ENCODE measurements at places on chromosomes 1 and 21.
A peak's percentile ranks its signal among the peaks of the same experiment; 100 is the strongest.

GRCh38 chr1:78607334-78607927 lies 12.8 kb upstream of the IFI44L start:
- peak; percentile 9 for DNase-seq

GRCh38 chr1:246617156-246617555 lies 50.9 kb downstream of the CNST start:
- DNase-seq, result no peak

- no peak for DNase-seq
Observed at GRCh38 chr1:202811296-202812175, 782 bp downstream of the PCAT6 start.

DNA sequence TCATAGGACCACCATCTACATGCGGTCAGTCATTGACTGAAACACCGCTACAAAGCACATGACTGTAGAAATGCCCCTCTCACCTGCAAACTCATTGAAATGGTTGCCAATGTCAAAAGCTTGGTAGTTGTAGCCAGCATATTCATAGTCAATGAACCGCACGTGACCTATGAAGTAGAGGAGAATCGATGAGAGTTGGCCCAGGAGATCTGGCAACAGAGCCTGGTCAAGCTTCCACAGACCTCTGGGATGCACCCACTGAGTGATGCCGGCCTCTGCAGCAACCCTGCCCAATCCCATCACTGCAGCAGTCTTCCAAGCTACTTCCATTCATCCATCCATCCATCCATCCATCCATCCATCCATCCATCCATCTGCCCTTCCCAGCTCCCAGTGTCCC lies 11.9 kb downstream of the ETNK2 start:
- no peak for DNase-seq

DNA sequence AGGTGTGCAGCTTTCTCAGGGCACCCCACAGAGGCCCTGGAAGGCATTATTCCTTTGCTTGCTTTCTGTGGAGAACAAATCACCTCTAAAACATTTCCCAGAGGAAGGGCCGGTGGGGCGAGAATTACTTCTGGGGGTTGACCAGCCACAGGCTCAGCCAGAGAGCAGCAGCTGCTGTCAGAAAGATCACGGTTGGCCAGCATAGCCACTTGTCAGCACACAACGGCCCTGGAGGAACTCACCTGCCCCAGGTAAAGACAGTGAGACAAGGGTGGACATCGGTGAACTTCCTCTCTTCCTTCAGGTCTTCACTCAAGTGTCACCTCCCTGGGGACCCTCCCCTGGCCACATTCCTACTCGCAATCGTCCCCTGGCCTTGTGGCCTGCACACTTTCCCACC lies 69.5 kb upstream of the CLDN14 start:
- no peak for DNase-seq

GRCh38 chr1:23263380-23263887 lies 46.1 kb upstream of the HTR1D start:
- DNase-seq, result no peak

DNA sequence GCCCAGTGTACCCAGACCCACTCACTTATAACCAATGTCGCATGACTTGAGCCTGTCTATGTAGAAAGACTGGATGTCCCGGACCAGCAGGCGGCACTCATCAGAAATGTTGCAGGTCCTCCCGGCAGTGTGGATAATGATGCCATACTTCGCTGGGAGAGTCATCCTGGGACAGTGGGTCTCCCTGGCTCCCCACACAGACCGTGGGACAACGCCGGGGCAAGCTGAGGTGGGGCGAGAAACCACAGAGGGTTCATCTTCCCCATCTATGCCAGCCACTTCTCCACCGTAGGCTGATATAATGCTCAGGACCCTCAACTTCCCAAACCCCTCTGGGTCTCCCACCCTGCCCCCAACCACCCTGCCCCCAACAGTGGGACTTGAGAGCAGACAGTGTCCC lies 8.3 kb downstream of the PGLYRP4 start:
- no peak for DNase-seq

GRCh38 chr1:207882692-207883091 lies 28.2 kb downstream of the CD34 start:
- DNase-seq, result no peak

- peak; percentile 13 for DNase-seq
Observed at GRCh38 chr1:210143465-210144062, 89.0 kb upstream of the SERTAD4 start.

DNA sequence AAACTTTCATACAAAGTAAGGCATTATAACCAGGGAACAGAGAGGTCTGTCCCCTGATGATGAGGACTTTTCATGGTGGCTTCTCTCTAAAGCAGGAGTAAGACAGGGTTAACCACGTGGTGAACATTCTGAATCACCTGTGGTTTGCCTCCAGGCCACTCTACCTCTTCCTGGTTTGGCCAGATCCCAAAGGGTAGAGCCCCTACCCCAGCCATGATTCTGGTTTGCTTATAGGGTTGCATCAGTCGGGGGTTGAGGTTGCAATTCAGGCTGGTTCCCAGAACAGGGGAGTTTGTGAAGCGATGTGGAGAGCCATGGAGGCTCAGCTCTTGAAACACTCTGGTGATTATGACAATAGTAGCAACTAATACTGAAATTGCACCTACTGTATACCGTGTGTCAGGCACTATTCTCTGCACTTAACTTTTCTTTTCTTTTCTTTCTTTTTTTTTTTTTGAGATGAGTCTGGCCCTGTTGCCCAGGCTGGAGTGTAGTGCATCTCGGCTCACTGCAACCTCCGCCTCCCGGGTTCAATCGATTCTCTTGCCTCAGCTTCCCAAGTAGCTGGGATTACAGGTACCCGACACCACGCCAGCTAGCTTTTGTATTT lies 8.3 kb downstream of the CNR2 start:
- DNase-seq, result no peak

DNA sequence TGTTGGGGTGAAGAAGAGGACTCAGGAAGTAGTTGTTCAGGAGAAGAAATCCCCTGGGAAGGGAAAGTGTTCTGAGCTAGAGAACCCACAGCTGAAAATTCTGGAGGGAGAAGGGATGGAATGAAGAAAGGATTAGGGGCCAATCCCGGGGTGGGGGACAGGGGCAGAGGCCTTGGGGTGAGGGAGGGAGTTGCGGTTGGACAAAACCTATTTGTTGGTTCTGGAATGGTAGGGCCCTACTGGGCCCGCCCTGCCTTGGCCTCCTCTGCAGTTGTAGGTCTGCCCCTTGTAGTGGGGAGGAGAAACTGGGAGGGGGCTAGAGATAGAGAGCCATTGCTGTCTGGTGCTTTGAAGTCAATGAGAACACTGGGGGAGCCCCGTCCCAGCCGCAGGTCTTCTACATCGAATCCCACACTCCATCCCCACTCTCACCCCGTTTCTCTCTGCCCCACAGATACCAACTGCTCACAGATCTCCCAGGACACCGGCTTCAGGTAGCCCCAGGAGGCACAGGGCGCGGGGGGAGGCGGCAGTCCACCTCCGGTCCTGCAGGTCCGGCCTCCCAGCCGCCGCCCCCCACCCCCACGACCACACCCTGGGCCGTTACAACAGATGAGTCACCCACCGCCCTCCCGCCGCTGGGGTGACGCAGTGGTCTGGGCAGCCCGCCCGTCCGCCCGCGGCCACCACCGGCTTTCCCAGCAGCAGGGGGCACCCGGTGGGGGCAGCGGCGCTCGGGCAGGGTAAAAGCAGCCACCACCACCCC lies 1.1 kb downstream of the TAGLN2 start:
- DNase-seq, result no peak

DNA sequence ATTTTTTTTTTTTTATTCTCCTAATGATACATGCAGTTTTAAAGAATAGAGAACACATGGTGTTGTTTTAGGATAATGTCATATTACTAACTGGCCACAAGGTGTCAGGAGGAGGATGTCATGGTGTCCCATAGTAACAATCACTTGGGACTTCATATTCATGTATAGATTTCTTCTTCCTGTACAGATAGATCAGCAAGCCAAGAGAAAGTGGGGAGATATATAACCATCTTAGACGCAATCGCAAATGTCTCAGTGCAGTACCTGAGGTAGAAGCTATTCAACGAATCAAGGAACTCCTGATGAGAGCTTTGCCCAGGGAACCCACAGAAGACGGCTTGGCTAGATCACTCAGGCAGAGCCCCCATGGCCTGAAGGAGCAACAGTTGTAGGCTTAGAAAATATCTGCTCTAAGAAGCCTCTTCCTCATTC lies 12.3 kb downstream of the OR2T11 start:
- DNase-seq, result no peak

DNA sequence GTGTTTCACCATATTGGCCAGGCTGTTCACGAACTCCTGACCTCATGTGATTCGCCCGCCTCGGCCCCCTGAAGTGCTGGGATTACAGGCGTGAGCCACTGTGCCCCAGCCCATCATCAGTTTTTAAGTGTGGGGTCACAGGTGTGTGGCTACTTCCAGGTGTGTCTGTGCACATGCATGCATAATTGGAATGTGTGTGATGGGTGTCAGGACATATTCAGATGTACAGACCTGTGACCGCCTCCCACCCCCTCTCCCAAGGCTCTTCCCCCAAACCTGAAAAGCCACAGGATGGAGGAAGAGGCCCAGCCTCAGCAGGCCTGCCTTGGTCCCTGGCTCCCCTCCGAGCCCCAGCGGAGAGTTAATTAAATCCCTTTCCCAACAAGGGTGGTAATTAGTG lies 37.3 kb upstream of the CSF3R start:
- DNase-seq, result no peak

DNA sequence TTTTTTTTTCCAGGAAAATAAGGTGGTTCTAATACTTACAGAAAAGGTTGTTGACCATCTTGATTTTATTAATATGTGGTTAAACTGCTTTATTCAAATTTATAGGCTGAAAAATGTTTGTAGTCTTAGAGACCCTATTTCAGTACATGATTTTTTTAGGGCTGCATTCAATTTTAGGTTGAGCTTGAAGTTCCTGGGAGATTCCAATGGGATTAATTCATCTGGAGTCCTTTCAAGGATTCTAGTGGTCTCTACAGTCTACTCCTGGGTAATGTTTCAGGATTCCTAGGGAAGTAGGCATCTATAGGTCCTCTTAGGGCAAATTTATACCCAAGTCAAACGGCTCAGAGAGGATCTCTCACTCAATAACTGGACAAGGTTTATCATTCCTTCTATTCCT lies 126.7 kb downstream of the HMCN1 start:
- DNase-seq, result no peak

DNA sequence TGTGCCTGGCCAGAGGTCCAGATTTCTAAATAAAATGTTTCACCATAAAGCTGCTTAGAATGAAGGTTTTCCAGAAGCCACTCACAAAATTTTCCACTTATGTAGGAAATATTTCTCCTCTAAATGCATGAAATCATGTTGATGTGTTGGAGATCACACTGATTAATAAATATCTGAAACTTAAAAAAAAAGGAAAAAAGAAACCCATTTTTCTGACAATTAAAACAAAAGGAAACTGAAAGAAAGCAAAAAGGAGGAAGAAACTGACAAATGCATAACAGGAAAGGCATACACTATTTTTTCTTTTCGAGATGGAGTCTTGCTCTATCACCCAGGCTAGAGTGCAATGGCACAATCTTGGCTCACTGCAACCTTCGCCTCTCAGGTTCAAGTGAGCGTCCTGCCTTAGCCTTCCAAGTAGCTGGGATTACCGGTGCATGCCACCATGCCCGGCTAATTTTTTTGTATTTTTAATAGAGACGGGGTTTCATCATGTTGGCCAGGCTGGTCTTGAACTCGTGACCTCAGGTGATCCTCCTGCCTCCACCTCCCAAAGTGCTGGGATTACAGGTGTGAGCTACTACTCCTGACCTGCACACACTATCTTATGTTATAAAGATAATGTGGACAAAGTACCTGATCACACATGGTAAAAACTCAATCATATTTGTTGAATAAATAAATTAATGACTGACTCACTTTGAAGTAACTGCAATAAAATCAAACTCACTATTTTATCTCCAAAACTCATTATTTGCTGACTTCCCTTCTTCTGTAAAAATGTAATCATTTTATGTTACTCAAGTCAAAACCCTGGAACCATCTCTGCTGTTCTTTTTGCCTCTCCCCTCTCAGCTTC lies 149.8 kb upstream of the NR5A2 start:
- no peak for DNase-seq

DNA sequence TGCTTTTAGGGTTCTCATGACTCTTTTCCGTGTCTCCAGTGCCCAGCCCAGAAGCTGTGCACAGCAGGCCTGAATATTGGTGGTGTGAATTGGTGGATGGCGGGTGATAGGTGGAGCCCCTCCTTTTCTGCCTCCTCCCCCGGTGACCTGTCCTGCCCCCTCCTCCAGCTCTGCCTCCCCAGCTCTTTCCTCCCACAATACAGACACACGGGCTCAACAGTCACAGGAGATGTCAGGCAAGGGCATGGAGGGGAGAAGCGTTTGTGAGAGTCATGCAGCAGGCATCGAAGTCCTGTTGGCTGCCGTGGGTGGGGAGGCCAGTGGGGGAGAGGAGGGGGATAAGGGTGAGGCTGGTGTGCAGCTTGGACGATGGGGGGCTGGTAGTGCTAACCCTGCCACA lies 17.3 kb upstream of the TTC4 start:
- no peak for DNase-seq

DNA sequence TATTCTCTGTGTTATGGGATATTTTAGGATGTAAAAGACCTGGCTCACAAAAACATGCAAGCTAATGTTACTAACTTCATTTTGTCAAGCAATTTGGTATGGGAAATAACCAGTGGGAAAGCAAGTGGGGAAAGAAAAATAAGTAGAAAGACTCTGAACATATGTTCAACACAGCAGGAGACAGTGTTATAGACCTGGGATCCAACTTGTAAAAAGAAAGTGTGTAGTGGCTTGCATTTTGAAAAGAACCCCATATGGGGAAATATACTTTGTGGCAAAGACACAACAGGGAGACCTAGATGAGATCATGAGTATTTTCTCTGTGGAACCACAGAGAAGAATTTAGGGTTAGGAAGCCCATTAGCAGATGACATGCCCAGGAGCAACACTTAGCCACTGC lies 212.7 kb upstream of the NRIP1 start:
- peak; percentile 47 for DNase-seq

GRCh38 chr21:28699596-28700259 lies 292.9 kb downstream of the LTN1 start:
- no peak for DNase-seq

DNA sequence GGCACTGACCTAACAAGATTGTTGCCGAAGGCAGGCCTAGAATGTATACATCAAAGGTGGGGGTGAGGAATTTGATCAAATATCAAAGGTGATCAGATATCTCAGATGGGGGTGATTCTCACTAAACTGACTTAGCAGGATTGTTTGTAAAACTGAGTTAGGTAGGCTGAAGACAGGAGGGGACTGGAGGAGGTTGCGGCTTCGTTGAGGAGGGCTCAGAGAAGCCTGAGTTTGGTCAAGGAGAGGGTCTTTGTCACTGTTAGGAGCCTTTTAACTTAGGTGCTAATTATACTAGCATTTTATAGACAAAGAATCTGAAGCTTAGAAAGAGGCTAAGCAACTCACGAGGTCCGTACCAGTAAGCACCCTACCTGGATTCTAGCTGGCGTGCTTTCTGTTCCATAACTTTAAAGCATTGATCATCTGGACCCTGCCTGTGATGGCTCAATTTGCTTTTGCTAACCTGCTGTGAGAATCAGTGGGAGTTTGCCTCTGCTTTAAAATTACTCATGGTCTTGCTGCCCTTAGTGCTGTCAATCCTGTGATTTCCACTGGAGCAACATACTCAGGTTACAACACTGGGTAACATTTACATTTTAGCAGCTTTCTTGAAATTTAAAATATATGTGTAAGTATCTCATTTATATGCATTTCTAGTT lies 49.8 kb downstream of the ITSN1 start:
- no peak for DNase-seq

GRCh38 chr1:151596166-151596953 lies 15.5 kb upstream of the SNX27 start:
- no peak for DNase-seq

Measured in retina (tissue), 1 donor.